Midbrain (tissue), 1 donor: ENCODE measurements at places on chromosomes 16 and 17.
A peak's percentile ranks its signal among the peaks of the same experiment; 100 is the strongest.

GRCh38 chr17:48486557-48486956, 44.3 kb downstream of the HOXB1 start:
- no peak for DNase-seq

GRCh38 chr17:47895347-47895855, 635 bp upstream of the SP2 start:
- peak; percentile 53 for DNase-seq

DNA sequence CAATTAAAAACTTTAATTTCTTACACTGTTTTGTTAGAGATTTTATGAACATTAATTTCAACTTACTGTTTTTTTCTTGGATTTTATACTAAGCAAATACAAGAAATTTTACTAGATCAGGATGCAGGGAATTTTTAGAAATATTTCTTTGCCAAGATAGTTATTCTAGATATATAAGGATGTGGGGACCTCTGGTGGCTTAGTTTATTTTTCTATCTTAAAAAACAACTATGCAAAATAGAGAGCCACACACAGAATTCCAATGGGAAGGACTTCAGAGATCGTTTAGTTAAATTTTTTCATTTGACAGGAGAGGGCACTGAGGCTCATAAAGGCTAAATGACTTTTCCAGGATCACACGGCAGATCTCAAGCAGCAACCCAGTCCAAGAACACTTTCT, 23.0 kb upstream of the CAPNS2 start:
- peak; percentile 74 for DNase-seq

DNA sequence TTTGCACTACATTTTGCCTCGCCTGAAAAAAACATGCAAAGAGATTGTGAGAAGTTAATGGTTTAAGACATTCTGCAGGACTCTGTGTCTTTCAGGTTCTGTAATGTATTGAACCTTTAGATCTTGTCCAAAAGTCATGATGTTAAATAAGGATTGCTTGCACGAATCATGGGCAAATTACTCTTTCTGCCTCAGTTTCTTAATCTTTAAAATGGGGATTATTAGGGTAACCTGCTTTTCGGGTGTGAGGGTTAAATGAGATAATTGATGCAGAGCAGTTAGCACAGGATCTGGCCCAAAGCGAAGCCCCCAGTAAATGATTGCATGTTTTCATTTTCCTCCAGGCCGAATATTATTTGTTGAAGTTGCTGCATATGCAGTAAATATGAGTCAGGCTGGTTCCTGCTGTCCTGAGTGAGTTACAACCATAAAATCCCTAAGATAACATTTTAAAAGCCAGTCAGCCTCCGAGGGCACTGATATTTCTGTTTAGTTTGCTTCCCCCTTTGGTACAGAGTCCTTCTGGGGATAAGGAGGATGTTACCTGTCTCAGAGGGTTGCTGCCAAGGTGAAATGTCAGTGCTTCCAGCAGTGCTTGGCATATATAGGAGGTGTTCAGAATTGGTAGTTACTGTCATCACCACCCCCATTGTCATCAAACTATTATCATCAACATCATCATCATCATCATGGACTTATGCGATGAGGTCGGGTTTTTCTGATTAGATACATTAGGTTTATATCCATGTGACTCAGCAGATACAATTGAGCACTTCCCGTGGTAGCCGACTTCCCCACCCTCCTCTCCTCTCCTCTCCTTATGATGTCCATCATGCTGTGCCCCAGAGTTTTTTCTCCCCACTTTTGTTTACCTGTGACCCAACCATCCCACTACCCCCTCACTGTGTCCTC, 20.6 kb upstream of the ARHGAP17 start:
- DNase-seq: no peak
